ENCODE measurements at places on chromosomes 6 and 20.

GRCh38 chr20:51533291-51534172 lies 9.0 kb downstream of the NFATC2 start:
- DNase-seq = no peak

DNA sequence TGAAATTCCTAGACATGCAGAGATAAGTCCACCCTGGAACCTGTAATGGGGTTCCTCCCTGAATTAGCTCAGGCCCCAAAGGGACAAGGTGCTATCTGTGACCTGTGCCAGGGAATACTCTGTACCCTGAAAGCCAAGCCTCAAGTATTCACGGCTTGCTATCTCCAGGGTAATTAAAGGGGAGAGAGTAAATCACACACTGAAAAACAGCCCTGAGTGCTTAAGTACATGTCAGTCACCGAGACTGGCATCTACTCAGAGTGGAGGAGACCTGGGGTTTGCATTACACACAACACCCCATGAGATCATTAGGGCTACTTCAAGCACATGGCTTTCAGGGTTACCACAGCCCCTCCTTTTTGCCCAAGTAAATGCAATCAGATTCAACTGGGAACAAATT lies 188.1 kb downstream of the CD83 start:
- DNase-seq = no peak

DNA sequence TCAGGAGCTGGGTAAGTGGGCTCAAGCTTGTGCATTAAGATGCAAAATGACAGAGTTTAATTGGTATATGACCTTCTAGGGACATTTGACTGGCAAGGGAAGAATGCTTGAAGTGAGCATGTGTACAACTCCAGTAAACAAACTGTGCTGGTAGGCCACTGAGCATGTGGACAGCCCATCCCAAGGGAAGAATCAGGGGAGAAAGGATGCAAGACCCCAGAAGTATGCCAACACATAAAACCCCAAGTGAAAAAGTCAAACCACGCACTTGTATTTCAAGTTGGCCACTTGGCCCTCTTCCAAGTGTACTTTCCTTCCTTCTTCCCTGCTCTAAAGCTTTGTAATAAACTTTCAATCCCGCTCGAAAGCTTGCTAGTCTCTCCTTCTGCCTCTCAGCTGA lies 10.4 kb upstream of the THBD start:
- DNase-seq = peak; percentile 46

DNA sequence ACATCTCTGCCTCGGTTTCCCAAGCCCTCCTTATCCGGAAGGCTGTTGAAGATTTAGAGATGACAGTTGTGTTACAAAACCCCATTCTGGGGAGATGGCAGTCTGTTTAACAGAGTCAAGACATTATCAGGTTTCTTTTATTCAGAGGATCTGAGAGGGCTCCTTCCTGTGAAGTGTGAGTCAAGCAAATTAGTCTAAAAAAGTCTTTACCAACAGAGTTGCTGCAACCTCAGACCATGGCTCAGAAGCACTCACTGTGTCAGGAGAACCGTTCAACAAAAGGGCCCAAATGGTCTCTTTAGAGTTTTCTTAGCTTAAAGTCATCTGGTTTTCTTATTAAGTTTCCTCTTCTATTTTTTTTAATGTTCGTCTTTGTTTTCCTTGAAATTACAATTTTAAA lies 717.8 kb downstream of the EPM2A start:
- no peak for DNase-seq

GRCh38 chr20:37108676-37109075 lies 12.9 kb upstream of the RBL1 start:
- DNase-seq = no peak

DNA sequence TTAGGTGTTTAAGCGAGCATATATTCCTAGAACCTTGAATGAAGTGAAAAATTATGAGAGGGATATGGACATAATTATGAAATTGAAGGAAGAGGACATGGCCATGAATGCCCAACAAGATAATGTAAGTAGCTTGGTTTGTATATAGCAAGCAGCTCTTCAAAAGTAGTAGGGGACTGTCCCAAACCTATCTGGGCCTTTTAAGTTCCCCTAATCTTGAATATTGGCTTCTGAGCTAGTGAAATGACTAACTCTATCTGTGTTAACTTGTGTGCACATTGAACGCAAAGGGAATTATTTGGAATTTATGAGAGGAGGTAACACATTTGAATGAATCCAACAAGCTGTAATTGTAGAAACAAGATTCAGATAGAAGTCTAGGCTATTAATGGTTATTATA lies 21.7 kb downstream of the RIOK1 start:
- DNase-seq = no peak
